ENCODE measurements at places on chromosomes 1 and 21.

- H3K27me3 ChIP-seq: no peaks in the 10 kb centered on the region
- no peaks in the 10 kb centered on the region for H3K36me3 ChIP-seq
- H3K4me3 ChIP-seq: no peak overlapping the region
- DNase-seq: no peak
- no peak overlapping the region for H3K27ac ChIP-seq
Measured at GRCh38 chr1:193438312-193438711, 251.9 kb upstream of the B3GALT2 start.

DNA sequence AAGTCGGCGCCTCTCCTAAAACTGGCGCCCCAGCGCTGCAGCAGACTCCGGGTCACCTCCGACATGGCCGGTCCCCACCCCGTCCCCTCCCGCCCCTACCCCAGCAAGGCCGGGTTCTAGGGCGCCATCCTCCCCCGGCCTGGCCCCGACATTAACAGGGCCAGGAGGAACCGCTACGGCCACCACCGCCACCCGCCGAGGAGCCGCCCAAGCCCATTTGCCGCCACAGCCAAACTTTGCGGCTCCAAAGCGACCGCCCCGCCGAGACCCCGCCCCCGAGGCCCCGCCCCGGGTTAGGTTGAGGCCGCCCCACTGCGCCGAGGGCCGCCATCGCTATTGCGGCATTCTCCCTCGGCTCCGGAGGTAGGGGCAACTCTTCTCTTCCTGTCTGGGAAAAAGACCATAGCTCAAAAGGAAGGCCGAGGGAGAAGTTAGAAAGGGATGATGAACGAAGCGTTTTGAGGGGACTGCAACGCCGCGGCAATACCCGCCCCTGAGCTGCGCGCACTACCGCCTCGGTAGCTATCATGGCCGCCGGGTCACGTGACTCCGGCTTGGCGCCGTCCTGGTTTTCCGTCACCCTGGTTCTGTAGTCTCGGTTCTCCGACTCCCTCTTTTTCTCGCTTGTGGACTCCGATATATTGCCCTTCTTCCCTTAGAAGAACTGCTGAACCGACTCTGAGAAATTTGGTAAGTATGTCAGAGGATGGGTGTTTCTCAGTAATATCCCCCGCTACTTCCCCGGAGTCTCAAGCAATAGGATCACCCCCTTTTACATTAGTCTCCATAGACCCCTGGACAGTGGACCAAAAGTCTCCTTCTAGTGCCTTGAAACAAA, at the start of the genes AIDA and BROX:
TSS of gene AIDA (minus strand) at position 239 of the 838 bp plus-strand sequence. CDS start at position 65, 174 bp downstream.
TSS of gene BROX (plus strand) at position 312 of the 838 bp plus-strand sequence. CDS start 3,136 bp downstream, outside the sequence.
- peaks cover 9% of the 10 kb centered on the region for H3K4me1 ChIP-seq
- H3K36me3 ChIP-seq: peaks cover 8% of the 10 kb centered on the region
- DNase-seq: peak; percentile 74
- H3K27ac ChIP-seq: peak within 1 kb of the TSS; percentile 88

GRCh38 chr1:160338580-160338979, 4.5 kb downstream of the COPA start:
- no peak for DNase-seq
- H3K4me1 ChIP-seq: peaks cover 8% of the 10 kb centered on the region
- no peaks in the 10 kb centered on the region for H3K27me3 ChIP-seq
- H3K27ac ChIP-seq: no peak overlapping the region

GRCh38 chr1:204286831-204287421, 72.8 kb downstream of the PLEKHA6 start:
- H3K36me3 ChIP-seq: no peaks in the 10 kb centered on the region
- DNase-seq: no peak
- no peak overlapping the region for H3K27ac ChIP-seq
- no peak overlapping the region for H3K4me3 ChIP-seq

DNA sequence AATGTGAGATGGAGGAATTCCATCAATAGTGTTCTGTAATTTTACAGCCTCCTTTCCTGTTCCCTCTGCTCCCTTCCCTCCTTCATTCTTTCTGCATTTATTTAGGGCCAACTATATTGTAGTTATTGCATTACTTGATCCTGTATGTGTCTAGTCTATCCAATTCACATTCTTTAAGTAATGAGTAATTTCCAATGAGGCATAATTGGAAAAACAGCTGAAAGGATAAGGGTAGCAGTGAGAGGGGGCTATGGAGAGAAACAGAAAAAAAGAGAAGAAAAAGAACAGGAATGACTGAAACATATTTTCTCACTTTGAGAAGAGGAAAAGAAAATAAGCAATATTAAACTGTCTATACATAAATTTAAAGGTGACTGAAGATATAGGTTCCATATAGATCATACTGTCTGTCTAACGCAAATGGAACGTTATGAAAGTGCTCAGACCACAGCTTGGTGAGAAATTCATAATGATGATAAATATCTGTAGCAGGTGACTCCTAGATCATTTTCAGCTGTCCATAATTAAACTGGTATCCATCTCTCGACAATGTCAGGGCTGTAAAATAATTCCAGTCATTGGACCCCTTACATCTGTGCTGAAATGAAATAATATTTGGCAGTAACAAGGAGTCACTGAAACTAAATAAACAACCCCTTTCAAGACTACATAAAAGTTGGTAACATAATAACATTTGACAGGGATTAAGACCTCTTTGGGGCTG, 61.8 kb downstream of the SPAG17 start:
- H3K27ac ChIP-seq: peak overlapping the region; percentile 76
- H3K4me1 ChIP-seq: peaks cover 35% of the 10 kb centered on the region
- H3K36me3 ChIP-seq: no peaks in the 10 kb centered on the region

- no peak for DNase-seq
- no peak overlapping the region for H3K27ac ChIP-seq
- no peaks in the 10 kb centered on the region for H3K27me3 ChIP-seq
- H3K36me3 ChIP-seq: no peaks in the 10 kb centered on the region
- no peaks in the 10 kb centered on the region for H3K4me1 ChIP-seq
- no peak overlapping the region for H3K4me3 ChIP-seq
Measured at GRCh38 chr1:65483993-65484754, 63.7 kb downstream of the LEPR start.

- DNase-seq: no peak
- H3K36me3 ChIP-seq: peaks cover 13% of the 10 kb centered on the region
- peaks cover 52% of the 10 kb centered on the region for H3K4me1 ChIP-seq
- H3K27ac ChIP-seq: peak overlapping the region; percentile 97
- no peaks in the 10 kb centered on the region for H3K27me3 ChIP-seq
Measured at GRCh38 chr1:18942340-18942739, 14.1 kb downstream of the IFFO2 start.

GRCh38 chr1:54838565-54839180, 37.5 kb upstream of the TTC22 start:
- no peaks in the 10 kb centered on the region for H3K27me3 ChIP-seq
- no peak for DNase-seq
- H3K36me3 ChIP-seq: no peaks in the 10 kb centered on the region
- no peaks in the 10 kb centered on the region for H3K4me1 ChIP-seq
- H3K4me3 ChIP-seq: no peak overlapping the region

DNA sequence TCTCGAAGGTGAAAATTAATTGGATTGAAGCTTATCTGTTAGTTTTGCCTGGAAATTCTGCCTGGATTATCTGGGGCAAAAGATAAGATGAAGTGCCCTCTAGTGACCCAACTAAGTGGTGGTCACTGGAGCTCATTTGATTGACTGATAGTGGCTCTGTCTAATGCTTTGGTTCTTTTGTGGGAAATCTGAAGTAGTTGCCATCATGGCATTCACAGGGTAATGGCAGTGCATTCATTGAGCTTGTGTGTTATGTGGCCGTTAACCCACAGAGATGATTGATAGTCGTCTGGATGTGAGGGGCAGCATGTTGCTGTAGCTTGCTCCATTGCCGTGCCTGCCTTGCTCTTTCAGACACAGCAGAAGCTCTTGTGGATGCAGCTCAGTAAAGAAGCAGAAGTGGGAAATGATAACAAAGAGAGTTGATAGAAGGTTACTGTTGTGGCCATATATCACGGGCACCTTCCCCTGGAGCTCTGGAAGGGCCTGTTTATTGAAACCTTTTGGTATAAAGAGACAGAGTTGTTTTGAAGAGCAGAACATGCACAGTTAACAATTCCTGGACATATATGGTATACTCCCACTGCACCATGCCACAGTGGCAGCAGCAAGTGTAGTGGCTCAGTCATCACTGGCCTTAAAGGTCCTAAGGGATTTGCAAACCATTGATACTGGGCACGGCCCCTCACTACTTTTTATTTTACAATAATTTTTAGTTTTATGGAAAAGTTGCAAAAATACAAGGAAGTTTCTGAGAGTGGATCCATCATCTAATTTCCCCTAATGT, 42.0 kb downstream of the CXADR start:
- H3K4me3 ChIP-seq: no peak overlapping the region
- H3K36me3 ChIP-seq: no peaks in the 10 kb centered on the region
- no peak for DNase-seq
- no peaks in the 10 kb centered on the region for H3K4me1 ChIP-seq
- H3K27me3 ChIP-seq: no peaks in the 10 kb centered on the region

DNA sequence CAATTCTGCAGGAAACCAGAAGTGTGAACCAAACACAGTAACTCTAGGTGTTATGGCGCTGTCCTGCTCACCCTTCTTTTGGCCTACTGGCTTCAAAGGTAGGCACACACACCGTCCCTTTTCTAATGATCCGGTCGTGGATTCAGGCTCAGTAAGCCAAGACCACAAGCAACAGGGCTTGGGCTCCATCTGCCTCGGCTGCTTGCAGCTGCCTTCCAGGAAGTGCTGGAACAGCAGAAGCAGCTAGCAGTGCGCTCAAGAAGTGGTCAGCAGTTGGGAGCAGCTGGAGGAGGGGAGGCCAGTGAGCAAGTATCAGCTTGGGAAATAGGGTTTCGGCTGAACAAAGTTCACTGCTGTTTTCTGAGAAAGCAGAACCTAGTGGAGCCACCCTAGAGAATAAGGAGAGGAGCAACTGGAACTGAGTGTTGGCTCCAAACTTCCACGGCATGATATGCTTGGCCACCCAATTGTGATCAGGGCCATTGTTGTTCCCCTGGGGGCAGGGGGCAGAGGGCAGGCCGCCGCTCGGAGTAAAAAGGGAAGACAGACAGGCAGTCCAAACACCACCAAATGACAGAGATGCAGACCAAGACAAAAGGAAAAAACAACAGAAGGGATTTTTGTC, 173.4 kb downstream of the TOMM20 start:
- peaks cover 21% of the 10 kb centered on the region for H3K4me1 ChIP-seq
- H3K4me3 ChIP-seq: no peak overlapping the region
- DNase-seq: no peak
- H3K27ac ChIP-seq: no peak overlapping the region
- H3K36me3 ChIP-seq: no peaks in the 10 kb centered on the region
- no peaks in the 10 kb centered on the region for H3K27me3 ChIP-seq
